NCI-H2107 (cell line): ENCODE measurements at places on chromosomes 3 and 15.

DNA sequence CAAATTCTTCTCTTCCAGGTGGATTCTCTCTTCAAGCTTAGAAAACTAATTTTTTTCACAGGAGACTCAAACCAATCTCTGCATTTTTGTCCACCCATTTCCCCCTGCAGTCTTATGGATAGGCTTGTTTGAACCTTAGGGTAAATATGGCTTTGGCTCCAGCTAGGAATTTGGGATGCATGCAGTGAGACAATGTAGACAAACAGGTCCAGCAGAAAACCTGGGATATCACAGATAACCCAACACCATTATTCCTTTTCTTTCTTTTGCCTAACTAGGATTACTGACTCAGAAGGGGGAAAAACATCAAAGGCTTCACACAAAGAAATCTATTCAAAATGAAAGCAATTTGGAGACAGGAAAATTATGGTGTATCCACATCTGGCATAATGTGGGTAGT lies 11.2 kb upstream of the SEMA5B start:
- no peak for DNase-seq

GRCh38 chr3:55064164-55064563 lies 136.3 kb upstream of the LRTM1 start:
- DNase-seq, result no peak

- no peak for DNase-seq
Measured at GRCh38 chr3:128322030-128323022, 144.4 kb downstream of the DNAJB8 start.

- no peak for DNase-seq
Measured at GRCh38 chr3:194685065-194685717, 492 bp upstream of the FAM43A start.

DNA sequence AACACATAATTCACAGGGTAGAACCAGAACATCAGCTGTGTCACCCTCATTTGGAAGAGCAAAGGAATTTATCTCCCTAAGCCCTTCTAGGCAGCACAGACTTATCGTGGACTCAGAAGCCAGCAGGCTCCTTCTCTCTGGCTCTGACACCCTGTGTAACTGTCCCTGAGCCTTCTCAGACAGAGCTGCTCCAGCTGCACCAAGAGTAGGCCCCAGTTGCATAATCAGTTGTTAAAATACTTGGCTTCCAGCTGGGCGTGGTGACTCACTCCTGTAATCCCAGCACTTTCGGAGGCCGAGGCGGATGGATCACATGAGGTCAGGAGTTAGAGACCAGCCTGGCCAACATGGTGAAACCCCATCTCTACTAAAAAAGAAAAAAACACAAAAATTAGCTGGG lies 49.4 kb upstream of the ACVR2B start:
- no peak for DNase-seq

DNA sequence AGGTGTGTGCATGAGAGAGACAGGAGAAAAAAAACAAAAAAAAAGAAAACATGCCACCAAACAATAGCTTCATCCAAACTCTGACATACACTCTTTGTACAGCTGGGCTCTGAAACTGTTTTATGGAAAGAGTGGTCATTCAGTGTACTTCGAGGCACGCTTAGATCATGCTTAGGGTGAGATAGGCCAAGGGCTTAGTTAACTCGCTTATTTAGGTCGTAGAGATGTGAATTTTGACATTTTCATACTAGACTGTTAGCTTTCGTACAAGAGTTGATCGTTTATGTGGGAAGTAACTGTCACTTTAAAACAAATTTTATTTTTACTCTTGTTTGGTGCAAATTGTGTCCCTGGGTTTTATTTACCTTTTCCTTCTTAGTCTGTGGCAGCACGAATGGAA lies 166.4 kb downstream of the GHSR start:
- DNase-seq, result no peak

- no peak for DNase-seq
Measured at GRCh38 chr3:56269755-56270535, 198.3 kb downstream of the ERC2 start.

DNA sequence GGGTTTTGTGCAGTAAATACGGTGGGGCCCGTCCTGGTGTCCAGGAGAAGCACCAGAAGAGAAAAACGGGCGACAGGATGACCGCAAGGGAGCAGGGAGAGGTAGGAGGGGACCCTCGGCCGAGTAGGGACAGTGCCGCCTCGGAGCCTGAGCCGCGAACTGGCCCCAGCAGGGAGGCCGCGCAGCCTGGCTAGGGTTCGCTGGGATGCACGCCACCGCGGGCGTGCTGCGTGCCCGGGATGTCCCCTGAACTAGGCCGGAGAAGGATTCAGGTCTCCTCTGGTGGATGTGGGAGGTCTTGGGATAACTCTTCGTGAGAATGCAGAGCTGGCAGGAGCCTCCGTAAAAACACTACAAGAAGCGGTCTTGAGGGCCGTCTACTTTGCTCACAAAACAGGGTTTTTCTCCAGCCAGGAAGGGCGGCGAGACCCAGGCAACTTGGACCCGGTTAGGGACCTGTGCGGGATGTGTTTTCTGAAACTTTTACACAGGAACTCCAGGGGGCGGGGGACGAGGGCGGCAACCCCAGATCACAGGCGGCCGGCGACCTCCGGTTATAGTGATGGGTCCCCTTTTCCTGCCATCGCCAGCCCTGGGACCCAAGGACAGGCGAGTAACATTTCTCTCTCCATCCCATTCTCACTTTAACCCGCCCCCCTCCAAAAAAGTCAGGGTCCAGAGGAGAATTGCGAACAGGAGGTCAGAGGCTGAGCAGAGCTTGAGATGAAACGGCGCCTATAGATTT lies 35.5 kb downstream of the NR2F2 start:
- DNase-seq, result no peak

GRCh38 chr15:23437146-23437545 lies 9.9 kb downstream of the GOLGA6L2 start:
- DNase-seq, result no peak

DNA sequence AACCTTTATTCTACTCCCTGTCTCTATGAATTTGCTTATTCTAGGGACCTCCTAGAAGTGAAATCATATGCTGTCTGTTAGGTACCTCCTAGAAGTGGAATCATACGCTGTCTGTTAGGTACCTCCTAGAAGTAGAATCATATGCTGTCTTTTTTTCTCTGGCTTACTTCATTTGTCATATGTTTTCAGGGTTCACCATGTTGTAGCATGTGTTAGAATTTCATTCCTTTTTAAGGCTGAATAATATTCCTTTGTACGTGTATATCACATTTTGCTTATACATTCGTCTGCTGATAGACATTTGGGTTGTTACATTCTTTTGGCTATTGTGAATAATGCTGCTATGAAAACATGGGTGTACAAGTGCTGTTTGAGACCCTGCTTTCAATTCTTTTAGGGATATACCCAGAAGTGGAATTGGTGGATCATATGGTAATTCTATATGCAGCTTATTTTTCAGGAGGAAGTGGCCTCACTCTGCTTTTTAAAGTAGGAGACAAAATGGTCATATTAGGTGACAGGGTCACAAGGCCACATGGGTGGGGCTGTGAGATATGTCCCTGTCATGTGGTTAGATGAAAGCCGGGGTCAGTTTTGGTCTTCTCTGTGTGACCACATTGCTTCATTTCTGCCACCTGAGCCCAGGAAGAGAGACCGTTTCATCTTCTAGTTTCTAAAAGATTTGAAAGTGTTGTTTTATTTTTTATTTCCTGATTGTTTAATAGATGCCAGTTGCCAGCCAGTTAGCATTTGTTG lies 76.7 kb downstream of the FLNB start:
- no peak for DNase-seq

DNA sequence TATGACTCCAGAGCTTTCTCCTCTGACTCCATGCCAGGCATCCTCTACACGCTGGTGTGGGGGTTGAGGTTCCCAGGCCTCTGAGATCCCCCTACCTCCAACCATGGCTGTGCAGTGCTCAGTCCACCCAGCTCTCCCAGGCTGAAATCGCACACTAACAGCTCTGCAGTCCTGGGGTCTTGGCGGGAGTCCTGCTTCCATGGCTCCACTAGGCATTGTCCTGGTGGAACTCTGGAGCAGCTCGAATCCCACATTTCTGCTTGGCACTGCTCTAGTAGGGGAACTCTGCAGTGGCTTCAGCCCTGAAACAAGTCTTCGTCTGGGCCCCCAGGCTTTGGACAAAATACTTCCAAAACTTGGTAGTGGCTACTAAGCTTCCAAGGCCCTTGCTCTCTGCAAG lies 50.7 kb downstream of the ROPN1B start:
- no peak for DNase-seq

DNA sequence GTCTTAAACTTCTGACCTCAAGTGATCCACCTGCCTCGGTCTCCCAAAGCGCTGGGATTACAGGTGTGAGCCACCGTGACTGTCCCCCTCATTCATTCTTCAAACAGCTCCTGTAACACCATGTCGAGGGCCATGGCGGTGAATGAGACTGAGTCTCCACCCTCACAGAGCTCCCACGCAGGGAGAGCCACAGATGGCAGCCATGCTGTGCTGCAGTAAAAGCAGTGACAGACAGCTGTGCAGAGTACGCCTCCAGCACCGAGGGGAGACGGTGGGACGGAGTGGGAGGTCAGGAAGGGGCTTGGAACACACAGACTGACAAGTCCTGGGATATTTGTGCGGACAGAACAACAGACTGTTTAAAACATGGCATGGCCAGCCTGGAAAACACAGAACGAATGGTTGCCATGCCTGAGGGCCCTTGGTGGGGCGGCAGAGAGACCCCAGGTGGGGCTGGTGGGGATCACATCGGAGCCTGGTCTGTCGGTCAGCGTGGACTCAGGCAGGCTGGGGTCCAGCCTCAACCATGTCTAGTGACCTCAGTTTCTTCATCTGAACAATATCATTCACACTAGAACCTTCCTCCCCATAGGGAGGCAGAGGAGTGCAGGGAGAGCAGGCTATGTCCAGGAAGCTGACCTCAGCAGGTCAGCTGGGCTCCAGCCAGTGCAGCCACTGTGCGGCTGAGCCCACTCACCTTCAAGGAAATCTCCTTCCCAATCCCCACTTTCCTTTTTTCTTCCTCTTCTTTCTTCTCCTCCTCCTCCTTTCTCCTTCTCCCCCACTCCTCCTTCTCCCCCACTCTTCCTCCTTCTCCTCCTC lies 20.6 kb upstream of the LCTL start:
- DNase-seq, result no peak

DNA sequence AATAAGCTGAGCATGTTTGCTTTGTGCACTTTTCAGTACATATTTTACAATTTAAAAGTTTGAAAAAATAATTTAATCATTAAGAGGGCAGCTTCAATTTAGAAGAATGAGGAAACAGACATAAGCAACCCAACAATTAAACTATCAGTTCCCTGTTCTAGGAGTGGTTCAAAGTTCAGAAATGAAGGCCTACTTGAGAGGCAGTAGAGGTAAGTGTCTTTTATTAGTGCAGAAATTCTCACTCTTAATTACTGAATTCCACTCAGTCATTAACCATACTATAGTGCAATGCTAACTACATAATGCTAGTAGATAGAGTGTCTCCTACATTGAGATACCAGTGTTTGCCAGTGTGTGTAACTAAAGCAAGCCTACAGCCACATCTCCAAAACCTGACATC lies 73.1 kb downstream of the TNIK start:
- no peak for DNase-seq

GRCh38 chr3:126423191-126424038 lies 28.7 kb downstream of the CFAP100 start:
- DNase-seq, result no peak

DNA sequence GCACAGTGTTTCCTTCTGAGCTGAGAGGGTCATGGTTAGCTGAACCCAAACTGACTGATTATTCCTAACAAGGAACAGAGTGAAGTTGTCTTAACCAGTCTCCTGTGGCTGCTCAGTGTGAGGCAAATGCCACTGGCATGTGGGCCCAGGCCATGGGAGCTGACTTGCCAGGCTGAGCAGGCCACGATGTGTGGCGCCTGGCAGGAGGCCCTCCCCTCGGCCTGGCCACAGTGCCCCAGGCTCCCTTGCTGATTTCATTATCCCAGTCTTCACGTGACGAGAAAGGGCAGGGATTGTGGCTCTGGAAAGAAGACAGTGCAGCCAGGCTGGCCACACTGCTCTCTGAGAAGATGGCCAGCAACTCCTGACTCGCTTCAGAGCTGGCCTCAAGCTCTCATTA lies 58.8 kb downstream of the SLCO2A1 start:
- DNase-seq, result no peak

DNA sequence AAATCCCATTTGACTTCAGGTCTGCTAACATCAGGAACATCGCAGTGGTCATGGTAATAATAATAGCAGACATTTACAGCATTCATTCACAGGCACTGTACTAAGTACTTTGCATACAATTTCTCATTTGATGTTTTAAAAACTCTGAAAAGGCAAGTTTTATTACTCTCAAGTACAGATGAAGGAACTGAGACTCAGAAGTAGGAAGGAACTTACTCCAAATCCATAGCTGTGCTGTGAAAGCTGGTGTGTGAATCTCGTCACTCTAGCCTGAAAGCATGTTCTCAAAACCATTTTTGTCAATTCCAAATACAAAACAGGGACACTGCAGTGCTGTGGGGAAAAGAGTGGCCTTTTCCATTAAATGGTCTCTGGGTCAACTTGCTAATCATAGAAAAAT lies 179.9 kb downstream of the FAM43A start:
- no peak for DNase-seq

DNA sequence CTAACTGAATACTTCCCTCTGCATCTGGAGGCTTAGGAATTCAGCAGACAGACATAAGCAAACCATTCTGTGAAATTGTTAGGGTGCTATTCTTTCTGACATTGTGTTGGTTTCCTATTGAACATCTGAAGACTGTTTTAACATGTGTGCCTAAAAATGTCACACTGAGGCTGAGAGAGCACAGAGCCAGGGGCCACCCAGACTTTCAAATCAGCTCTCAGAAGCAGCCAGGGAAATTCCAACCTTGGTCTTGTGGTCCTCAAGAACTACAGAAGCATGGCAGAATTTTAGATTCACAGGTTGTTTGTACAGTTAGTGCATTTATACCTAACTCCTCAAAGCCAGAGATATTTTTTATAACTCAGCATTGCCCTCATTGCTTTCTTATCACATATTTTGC lies 929.2 kb upstream of the CFAP20DC start:
- no peak for DNase-seq

DNA sequence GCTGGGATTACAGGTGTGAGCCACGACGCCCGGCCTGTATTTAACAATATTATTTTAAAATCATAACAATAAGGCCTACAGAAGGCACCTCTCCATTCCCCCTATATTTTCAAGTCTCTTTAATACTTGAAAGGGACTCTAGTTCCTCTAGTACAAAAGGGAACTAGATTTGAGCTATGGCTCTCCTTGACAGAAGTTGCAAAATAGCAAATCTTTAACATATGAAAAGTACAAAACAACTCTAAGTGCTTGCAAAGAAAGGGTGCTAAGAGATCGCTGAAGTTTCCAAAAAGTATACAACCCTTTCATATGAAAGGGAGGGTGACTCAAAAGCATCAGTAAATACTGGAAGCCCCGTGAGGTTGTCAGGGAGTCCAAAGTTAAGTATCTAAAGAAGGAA lies 23.8 kb downstream of the AP3S2 start:
- no peak for DNase-seq

- no peak for DNase-seq
Measured at GRCh38 chr3:122322095-122323075, 2.7 kb upstream of the CSTA start.

DNA sequence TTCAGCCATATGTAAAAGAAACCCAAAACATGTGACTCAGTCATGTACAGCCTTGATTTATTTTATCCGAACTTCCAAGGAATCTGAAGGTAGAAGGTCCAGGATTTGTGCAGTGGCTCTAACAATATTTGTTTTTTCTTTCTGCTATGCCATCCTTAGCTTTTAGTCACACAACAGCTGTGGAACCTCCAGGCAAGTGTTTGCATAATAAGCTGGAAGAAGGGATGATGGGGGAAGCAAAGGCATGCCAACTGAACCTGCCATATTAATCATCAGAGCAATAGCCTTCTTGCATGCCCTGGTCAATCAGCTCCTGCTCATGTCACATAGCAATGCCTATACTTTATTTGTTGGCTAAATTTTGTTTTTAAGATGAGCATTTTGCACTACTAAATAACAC lies 444.7 kb upstream of the ARPP21 start:
- no peak for DNase-seq

GRCh38 chr3:82261637-82262036 lies 500.2 kb upstream of the GBE1 start:
- no peak for DNase-seq
